ENCODE measurements at places on chromosomes 13 and 19.

DNA sequence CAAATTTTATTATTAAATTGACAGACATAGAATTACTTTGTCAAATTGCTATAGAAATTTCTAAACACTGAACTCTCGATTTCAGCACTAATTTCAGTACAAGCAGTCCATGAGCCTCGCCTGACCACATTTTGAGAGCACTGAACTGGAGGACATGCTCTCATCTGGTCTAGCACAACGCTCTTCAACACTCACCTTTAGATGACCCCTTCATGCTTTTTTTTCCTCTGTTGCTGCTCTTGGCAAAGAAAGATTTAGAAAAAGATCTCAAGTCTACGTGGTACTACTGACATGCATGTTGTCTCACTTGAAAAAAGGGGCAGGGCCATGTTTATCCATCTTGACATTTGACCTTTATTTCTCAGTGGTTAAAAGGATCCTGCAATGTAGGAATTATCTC lies 981.5 kb downstream of the DIAPH3 start:
- no peak for DNase-seq

DNA sequence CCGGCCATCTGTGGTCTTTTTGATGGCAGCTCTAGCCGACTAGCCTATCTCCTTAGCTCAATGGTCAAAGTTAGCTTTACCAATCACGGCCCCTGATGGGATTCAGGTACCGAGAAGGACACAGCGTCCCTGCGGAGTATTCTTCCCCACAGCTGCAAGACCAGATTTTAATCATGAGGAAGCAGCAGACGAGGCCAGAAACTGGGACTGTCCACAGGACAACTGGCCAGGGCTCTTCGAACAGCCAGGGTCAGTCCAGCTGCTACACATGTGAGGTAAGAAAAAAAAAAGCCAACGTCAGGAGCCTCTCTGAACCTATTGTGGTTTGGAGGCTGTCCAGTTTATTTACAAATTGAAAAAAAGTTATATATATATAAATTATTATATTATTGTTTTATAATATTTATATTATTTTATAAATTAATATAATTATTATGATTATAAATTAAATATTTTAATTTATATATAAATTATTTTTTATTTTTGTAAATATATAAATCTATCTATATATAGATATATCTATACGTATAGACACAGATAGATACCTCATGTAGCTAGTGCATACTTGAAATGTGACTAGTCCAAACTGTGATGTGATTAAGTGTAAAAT lies 10.8 kb downstream of the RINL start:
- DNase-seq = no peak

GRCh38 chr19:39237200-39238184 lies 7.3 kb downstream of the IFNL3 start:
- DNase-seq = peak; percentile 54

DNA sequence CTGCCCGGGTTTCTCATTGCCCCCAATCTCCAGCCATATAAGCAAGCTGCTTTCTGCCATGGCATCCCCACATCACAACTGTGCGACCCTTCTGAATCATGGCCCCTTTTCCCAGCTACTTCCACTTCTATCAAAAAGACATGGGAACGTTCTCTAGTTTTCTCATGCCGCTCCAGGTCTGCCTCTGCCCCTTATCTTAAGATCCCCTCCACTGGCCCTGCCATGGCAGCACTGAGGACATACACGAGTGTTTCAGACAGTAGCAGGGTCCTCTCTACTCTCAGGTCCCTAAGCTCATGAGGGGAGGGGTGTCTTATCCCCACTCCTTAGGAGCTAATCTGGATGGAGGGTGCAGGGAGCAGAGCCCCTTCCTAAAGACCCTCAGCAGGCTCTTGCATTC lies 5.5 kb upstream of the AMER2 start:
- DNase-seq = no peak

- DNase-seq = no peak
Observed at GRCh38 chr19:44732235-44733014, 16.1 kb upstream of the BCL3 start.

DNA sequence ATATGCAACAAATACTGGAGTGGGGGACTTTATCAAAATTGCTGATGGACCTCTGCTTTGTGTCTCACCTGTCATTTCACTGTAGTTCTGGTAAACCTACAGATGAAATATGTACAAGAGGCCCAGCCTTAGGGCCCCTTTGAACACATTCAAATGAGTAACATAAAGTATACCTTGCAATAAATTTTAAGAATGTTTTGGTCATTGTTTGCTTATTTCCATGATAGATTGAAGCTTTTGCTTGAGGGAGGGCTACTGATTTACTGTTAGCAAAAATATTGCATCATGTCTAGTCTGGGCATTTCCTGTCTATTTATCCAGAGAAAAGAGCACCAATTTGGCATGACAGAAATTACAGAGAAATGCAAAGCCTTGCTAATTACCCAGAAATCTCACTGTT lies 705.5 kb upstream of the PCDH9 start:
- DNase-seq = no peak

DNA sequence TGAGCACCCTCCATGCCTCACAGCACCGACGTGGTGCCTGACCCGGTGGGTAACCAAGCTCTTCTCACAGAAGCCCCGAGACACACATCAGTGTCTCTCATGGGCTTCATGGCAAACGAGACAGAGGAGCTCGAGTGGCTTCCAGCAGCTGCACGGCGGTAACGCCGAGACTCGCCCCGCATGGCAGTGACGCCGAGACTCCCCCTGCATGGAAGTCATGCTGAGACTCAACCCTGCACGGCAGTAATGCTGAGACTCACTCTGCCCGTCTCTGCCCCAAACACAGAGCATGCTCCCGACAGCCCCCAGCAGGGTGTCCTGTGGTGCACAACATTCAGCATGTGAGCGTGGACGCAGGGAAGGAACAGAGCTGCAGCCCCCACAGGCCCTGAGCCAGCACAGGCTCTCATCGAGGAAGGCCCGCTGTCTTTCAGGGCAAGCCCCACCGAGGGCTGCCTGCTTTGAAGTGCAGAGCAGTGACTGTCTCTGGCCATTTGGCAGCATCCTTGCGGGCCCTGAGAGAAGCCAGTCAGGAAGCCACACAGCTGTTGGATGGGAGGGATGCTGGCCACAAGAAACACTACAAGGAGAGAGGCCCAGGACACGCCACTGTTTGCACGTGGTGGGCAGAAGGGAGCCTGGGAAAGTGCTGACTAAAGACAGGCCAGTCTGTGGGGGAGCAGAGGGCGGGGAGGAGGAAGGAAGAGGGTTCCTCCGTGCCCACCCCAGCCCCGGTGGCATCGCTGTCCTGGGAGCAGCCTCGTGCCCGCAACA lies 9.5 kb downstream of the GAS6 start:
- no peak for DNase-seq

- DNase-seq = peak; percentile 52
Observed at GRCh38 chr13:51895906-51896888, 34.4 kb downstream of the CCDC70 start.

- peak; percentile 19 for DNase-seq
Observed at GRCh38 chr13:48783181-48783630, 129.5 kb downstream of the CYSLTR2 start.

- no peak for DNase-seq
Observed at GRCh38 chr13:39816936-39817335, 161.5 kb downstream of the COG6 start.

DNA sequence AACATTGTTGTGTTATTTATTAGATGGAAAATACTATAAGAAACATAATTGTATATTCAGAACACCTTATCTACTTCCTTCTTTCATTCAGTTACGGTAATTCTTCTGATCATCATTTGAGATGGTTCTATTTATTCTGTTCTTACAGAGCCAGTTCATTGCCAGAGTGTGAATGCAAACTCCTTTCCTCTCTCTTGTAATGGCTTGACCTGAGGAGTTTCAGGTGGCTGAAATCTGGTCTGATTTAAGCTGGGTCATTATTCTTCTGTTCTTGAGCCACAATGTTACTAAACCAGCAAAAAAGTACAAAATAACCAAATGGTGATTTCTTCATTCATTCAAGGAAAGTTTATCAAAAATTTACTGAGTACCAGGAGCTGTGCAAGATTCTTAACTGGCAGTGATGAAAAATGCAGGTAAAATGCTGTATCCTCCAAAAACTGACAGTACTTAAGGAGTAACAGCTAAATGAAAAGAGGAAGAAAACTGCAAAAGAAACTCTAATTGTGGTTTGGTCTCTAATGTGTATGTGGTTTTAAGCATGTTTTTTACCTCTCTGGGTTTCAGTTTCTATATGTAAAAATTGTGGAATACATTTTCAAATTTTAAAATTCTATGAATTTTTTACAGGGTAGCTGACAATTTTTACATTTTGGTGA lies 182.4 kb upstream of the UFM1 start:
- no peak for DNase-seq

GRCh38 chr13:25167382-25168174 lies 4.5 kb downstream of the AMER2 start:
- no peak for DNase-seq

DNA sequence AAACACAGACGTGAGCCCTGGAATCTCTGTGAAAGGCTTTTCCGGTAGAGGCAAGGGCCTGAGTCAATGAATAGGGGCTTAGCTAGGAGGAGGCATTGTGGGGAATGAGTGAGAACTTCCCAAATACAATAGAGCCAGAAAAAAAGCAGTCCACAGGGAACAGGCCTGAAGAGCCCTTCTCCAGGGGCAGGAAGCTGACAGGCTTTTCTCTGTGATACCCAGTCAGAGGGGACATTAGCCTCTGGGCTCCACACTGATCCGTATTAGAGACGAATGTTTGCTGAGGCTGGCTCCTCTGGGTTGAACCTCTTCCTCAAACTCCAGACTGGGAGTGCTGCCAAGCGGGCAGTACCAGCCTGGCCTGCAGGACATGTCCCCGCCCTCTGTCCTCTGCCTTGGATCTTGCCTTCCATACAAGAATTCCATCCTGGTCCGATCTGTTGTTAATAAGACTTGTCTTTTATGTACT lies 2.3 kb downstream of the DHRS12 start:
- DNase-seq = peak; percentile 48

DNA sequence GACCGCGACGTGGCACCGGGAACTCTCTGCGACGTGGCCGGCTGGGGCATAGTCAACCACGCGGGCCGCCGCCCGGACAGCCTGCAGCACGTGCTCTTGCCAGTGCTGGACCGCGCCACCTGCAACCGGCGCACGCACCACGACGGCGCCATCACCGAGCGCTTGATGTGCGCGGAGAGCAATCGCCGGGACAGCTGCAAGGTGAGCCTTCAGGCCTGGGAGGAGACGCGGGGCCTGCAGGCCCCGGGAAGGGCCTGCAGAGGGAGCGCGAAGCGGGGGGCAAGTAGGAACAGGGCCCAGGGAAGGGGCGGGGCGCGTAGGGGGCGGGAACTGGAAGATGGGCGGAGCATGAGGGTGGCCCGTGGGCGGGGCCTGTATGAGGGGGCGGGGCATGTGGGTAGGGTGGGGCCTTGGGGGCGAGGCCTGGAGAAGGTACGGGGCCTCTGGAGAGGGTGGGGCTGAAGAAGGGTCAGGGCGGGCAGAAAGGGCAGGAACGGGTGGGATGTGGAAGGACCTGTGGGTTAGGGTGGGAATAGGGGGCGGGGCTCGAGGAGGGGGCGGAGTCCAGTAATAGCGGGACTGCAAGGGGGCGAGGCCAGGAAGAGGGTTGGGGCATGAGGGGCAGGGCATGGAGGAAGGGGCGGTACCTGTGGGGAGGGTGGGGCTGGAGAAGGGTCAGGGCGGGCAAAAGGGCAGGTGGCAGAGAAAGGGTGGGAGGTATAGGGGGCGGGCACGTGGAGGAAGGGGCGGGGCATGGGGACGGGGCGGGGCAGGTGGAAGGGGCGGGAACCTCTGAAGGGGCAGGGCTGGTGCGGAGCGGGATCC lies 2.5 kb downstream of the CFD start:
- no peak for DNase-seq

DNA sequence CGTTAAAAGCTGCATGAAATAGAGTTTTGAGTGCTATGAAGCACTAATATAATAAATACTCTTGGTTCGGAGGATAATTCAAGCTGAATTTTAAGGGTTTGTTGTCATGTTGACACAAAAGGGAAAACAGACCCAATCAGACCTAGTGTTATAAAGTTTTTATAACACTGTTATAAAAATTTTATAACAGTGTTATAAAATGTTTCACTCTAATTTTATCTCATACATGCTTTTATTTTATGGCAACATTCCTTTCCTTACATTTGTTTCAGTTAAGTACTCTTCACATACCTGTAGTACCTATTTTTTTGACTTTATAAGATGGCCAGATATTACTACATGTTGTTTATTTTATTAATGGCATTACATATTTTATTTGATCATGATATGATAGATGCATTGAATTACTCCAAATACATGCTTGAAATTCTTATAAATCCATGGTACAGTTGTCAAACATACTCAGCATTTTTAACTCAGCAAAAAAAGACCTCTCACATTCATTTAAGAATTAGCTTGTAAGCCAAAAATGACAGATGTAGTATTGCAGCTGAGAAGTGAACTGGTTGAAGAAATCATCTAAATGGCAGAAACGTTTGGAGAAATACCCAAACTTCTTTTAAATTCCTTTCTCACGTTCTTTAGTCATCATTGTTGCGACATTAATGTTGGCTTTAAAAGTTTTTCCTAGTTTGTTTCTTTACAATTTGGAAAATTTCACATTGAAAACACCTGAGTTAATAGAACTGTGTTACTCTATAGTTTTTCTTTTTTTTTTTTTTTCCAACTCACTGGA lies 104.5 kb downstream of the PIBF1 start:
- no peak for DNase-seq

DNA sequence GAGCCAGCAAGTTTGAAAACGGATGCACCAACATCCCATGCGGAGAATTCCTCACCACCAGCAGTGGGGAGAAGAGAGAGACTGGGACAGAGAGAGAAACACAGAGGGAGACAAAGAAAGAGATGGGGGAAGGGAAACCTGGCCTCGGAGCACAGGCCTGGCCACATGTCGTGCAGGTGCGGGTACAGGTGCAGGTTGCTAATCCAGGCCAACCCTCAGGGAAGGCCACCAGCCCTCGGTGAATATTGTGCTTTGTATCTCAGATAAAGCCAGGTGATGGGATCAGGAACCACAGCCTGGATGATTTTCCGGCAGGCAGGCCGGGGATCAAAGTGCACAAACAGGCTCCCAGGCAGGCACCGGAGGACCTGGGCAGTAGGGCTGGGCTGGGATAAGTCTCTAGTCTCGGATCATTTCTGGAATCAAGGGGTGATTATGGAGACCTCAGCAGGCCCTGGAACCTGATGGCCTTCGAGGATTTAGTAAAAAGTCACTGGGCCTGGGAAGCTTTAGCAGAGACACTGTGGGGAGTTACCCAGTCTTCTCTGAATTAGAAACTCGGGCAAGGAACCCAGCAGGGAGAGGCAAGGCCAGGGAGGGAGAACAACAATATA lies 3.7 kb downstream of the GAS6 start:
- DNase-seq = no peak

DNA sequence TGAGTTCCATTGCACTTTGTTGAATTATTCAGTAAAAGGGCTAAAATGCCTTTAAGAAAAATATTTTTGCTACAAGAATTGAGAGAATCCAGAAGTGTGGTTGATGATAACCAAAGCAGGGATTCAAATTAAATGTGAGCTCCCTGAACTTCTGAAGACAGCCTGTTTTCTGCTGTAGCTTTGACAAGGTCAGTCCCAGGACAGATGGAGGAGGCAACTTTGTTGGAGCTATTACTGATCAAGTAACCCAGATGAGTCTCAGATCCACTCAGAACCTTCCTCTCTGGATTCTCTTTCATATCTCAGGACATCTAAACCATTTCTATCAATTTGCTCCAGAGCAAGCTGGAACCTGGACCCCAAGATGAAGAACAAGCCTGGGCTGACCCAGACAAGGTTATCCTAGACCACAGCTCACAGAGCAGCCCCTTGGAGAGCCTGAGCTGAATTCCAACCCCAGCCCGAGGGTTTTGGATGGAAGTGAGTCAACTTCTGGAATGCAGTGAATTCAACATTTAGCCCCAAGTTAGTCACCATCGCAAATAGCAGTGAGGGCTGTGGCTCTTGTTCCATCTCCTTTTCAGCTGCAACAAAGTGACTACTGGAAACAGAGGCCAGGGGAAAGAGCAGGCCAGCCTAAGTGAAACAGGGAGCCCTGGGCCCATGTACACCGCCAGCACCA lies 137.8 kb upstream of the TSC22D1 start:
- peak; percentile 93 for DNase-seq

All from A172 (cell line).